ENCODE measurements at places on chromosomes 6 and 20. TPM values are rescaled to one million over a fixed set of nuclear protein-coding genes. Genes with fewer than 3 reads are reported as not detected.

DNA sequence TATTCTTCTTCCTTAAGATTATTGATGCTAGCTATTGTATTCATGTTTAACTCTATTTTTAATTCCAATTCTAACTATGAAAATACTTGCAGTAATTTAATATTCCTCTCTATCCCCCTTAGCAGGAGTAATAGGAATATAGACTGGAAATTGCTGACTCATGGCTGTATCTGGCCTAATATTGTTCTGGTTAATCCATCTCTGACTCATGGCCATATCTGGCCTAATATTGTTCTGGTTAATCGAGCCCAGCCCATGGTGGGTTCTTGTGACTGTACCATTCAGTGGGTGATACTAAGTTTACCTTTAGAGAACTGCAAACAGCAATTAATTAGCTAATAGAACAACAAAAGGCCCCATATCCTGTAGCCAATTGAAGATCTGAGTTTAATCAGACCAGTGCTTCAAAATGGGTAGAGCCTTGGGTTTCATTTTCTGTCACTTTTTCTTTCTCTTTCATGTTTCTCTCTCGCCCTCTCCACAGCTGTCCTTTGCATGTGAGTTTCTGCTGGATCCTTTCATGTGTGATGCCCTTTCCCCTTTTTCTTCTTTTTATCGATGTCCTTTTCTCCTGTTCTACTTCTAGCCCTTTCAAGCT lies 50.6 kb downstream of the SLC22A3 start:
- no peak for DNase-seq

DPPA5 gene
- total RNA-seq = not detected

DNA sequence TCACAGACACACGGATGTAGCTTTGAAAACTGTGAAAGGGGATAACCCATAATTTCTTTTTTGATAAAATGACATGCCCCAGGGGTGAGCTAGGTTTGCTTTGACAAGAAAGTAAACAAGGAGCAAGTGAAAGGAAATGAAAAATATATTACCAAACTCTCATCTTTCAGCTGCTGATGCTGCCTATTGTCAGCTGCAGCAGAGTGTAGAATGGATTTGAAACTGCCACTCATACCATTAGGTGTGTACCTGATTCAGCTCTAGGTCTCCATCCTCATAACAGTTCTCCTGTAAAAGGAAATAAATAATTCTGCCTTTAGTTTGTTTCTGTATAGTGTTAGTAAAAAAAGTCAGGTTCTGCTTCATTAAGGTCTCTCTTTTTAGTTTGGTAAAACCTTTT lies 415.1 kb upstream of the MARCKS start:
- DNase-seq = no peak

GRCh38 chr20:1816384-1817381 lies 78.5 kb upstream of the SIRPA start:
- DNase-seq = no peak

DNA sequence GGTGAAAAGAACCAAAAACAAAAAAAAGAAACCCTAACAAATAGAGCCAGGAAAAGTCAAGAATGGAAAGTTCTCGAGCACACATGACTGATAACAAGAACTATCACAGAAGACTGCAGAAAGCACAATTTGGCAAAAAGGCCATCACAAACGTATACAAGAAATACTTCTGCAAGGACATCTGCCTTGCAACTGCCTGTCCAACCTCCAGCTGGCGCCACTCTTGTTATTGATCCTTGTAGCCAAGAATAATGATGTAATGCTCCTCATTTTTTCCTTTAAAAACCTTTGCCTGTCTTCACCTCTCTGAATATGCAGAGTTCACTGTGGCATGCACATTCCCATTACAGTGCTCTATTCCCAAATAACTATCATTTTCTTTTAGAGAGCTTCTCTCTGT lies 87.9 kb upstream of the BMP5 start:
- DNase-seq = no peak

GRCh38 chr6:39093149-39093708 lies 21.8 kb downstream of the SAYSD1 start:
- DNase-seq = no peak

DNA sequence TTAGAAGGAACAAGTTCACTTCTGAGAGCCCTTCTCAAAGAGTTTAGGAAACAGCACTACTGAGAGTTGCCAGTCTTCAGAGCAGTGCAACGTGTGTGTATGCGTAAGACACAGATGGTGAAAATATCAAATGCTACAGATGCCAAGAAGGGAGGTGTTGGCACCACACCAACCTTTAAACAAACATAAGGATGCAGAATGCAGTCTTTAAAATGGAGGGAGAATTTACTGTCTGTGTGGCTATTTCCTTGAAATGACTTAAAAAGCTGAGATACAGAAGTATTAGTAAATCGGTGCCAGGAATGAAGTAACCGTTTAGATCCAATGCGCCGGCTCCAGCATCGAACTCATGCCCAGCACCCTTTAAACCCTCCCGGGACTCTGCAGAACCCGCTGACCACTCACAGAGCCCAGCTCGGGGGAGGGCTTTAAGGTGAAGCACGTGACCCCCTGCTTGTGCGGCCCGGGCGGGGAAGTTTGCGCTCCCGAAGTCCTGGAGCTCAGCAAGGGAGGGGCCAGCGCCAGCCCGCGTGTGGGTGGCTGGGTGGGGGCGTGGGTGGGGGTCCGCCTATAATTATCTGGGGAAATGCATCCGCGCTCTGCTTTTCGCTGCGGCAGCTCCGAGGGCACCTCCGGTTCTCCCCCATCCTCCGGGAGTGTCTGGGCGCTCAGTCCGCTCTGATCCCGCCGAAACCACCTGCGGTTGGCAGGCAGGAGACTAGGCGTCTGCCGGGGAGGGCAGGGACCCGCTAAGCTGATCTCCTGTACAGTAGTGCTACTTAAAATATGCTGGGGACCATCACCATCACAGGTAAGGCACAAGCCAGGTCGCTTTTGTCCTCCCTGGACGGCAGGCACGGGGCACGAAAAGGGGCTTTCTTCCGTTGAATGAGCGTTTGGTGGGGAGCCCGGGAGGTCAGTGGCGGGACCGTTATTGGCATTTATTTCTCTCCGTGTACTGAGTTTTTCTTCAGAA lies 66.0 kb downstream of the ZBTB2 start:
- no peak for DNase-seq

DNA sequence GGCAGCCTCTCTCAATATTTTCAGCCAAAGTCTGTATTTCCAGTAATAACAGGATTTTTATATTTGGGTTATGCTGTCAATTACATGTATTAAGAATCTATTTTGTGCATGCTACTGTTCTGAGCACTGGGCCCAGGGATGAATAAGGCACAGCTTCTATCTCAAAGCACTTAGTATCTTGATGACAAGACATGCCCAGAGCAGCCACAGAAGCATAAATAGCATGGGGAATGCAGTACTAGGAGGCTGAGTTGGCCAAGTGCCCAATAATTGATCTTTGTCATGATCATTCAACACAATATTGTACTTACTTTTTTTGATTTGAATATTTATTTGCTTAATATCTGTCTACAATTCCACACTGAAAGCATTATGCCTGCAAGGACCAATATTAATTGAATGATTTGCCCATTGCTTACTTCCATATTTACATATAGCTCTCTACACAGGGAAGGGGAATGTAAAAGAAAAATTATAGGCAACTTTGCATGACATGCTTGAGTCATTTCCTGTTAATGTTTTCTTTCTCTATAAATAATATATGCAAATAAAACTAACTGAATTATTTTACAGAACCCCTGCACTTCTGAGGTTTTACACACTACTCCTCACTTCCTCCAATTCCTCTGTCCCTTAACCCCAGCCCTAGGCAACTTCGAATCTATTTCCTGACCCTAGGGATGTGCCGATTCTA lies 298.9 kb upstream of the BMP2 start:
- no peak for DNase-seq

TUBB2B gene
- 5,262 TPM for total RNA-seq

DNA sequence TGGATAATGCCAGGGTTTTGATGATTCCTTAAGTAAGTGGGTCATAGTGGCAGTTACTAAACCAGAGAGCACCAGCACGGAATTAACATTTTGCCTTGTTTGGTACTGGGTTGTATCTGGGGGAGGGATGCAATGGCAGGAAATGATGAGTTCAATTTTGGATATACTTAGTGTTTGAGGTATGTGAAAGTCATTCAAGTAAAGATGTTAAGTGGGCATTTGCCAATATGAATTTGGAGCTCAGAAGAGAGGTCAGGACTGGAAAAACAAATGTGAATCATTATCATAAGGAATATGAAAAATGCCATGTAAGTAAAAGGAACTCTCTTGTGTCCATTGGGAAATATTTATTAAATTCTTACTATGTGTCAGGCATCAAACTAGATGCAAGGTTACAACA lies 6.2 kb downstream of the PXT1 start:
- DNase-seq = no peak

RNF5 gene
- total RNA-seq = 104 TPM

CRISP3 gene
- total RNA-seq = under 0.01 TPM

GRCh38 chr20:61977419-61977786 lies 88.3 kb downstream of the TAF4 start:
- no peak for DNase-seq

- DNase-seq = no peak
Measured at GRCh38 chr20:48603116-48603818, 224.5 kb downstream of the PREX1 start.

DNA sequence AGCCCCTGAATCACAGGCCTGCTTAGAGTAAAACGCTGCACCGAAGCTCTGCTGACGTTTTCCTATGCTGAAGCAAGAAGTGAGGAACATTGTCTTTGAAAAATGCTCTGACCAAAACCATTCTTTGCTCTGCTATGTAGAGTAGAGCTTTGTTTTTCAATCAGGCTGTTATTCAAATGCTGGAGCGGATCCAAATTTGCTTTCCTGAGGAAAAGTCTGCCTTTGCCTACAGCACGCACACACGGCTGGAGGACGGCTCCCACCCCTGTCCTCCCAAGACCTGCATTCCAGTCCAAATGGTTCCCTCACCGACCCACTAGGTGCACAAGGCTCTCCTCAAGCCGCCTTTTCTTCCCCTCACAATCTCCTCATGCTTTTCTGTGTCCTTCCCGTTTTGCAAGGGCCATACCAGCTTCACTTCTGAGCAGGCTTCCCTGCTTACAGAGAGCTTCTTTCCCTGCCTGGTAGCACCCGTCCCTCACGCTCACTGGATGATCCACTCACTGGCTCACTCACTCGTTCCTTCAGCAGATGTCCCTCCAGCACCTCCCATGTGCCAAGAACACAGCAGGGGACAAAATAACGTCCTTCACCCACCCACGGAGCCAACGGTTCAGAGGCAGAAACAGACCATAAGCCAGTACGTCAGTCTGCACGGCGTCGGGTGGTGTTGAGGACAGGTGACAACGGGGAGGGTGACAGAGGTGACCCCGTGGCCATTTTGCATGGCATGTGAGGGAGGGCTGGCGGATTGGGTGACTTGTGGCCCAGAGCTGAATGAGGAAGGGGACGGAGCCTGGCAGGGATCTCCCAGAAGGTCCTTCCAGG lies 137.9 kb upstream of the NEDD9 start:
- no peak for DNase-seq

MYBL2 gene
- 0.41 TPM for total RNA-seq

GRCh38 chr6:134308800-134309199 lies 9.1 kb downstream of the SGK1 start:
- DNase-seq = no peak

All from frontal cortex (tissue), 4 donors.